ENCODE measurements at places on chromosomes 6 and 20. TPM values are rescaled to one million over a fixed set of nuclear protein-coding genes. Genes with fewer than 3 reads are reported as not detected.

The HLA-DOB gene
- total RNA-seq = 0.10 TPM

The TAP2 gene
- 31.0 TPM for total RNA-seq

The KIF3B gene
- 15.7 TPM for total RNA-seq

The DTNBP1 gene
- 6.7 TPM for total RNA-seq

The PRDM13 gene
- total RNA-seq = not detected

The NKX2-2 gene
- not detected for total RNA-seq
